Heart left ventricle (tissue), 16 donors: ENCODE measurements at places on chromosomes 6 and 20. TPM values are rescaled to one million over a fixed set of nuclear protein-coding genes. Genes with fewer than 3 reads are reported as not detected.

The TMEM244 gene
- polyA plus RNA-seq: not detected

DNA sequence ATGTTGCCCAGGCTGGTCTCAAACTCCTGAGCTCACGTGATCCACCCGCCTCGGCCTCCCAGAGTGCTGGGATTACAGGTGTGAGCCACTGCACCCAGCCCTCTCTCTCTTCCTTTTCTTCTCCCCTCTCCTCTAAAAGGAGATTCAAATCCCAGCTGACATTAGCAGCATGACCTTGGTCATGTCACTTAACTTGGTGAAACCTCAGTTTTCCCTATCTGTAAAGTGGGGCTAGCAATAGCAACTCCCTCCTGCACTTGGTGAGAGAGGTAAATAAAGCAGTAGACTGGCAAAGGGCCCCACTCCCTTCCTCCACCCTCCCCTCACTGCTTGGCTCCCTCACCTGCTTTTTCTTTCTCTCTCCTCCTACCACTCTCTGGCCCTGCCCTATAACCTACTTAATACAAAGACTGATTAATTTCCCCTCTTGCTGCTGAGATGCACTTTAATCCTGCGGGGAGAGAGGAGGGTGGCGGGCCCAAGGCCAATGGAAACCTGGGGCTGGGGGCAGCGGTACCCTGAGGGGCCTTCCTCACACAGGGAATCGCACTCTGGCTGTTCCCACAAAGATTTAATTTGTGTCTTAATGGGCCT lies 54.2 kb upstream of the ZFAND3 start:
- no peak for DNase-seq

GRCh38 chr20:35434085-35435005 lies 3.7 kb downstream of the GDF5 start:
- peak; percentile 59 for DNase-seq

- DNase-seq: no peak
These were observed 16.3 kb upstream of the SRC start for GRCh38 chr20:37329481-37330165.

DNA sequence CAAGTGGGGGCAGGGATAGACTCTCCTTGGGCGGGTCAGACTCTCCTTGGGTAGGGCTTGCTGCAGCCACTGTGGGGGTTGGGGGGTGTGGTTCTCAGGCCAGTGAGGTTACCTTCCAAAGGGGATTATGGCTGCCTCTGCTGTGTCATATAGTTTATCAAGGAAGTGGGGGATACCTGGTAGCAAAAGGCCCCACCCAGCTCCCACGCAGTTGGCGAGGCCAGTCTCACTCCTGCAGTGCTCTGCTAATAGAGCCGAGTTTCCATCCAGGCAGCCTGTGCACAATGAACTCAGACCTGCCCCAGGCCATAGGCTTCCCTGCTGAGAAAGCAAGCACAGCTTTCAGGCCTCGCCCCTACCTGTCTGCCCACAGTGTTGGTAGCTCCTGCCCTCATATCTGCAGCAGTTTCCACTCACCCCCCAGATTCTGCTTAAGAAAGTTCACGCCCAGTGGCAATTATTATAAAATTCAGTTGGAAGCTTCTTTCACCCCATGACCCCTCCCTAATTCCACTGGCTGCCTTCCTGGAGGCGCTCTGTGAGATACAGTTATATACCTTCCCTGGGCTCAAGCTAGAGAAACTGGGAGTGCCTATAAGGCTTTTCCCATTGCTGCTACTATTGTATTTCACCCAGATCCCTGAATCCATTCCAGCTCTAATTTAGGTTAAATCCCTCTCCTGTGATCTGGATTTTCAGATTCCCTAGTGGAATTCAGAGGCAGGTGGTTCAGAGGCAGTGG lies 56.1 kb downstream of the HDDC2 start:
- no peak for DNase-seq

DNA sequence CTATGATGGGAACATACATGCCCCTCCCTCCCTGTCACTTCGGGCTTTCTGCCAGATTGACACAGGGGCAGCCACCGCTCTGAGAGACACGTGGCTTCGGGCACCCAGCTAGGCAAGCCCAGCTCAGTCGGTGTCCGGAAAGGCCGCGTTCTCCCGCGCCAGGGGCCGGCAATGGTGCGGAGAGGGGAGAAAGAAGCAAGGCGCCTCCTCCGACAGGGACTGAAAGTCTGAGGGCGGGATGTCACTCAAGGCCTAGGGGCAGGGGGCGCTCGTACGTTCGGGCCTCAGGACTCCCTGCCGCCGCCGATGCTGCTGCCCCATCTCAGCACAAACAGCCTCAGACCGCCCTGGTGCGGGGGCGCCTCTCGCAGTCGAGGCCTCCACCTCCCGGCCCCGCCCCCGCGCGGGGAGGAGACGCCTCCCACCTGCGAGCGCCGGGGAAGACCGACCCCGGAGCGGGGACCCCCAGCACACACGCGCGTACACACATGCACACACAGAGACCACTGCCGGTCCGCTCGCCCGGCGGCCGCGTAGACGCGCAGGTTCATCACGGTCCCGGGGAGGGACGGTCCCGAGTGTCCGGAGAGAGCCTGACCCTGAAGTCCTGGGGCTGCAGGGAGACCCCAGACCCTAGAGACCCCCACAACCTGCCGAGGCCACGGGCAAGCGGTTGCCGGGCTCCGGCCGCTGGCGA lies 1.9 kb downstream of the GRM4 start:
- DNase-seq: no peak

GRCh38 chr20:43799150-43799711 lies 72.4 kb upstream of the GTSF1L start:
- DNase-seq: no peak

- no peak for DNase-seq
These were observed 14.0 kb upstream of the GMPR start for GRCh38 chr6:16224409-16224808.

DNA sequence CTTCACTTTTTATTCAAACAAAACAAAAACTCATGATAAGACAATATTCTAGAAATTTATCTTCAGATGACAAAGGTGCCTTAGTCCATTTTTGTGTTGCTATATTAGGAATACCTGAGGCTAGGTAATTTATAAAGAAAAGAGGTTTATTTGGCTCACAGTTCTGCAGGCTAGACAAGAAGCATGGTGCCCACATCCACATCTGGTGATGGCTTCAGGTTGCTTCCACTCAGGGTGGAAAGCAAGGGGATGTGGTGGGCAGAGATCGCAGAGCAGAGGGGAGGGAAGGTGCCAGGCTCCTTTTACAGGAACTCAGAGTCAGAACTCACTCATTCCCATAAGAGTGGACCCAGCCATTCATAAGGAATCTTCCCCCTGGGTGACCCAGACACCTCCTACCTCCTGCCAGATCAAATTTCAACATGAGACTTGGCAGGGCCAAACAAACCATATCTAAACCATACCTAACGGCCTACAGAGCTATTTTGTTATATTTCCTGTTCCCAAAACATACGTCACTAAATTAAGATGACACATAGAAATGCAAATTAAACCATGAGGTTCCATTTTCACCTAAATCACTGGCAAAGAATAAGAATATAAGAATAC lies 26.4 kb downstream of the ABHD12 start:
- no peak for DNase-seq

- no peak for DNase-seq
These were observed 103.9 kb downstream of the OLIG3 start for GRCh38 chr6:137390334-137390733.

The EPHA7 gene
- polyA plus RNA-seq: 1.5 TPM

- DNase-seq: no peak
These were observed 76.1 kb upstream of the TPD52L1 start for GRCh38 chr6:125077453-125077852.

GRCh38 chr6:141421378-141421777 lies 711.3 kb upstream of the GJE1 start:
- no peak for DNase-seq

DNA sequence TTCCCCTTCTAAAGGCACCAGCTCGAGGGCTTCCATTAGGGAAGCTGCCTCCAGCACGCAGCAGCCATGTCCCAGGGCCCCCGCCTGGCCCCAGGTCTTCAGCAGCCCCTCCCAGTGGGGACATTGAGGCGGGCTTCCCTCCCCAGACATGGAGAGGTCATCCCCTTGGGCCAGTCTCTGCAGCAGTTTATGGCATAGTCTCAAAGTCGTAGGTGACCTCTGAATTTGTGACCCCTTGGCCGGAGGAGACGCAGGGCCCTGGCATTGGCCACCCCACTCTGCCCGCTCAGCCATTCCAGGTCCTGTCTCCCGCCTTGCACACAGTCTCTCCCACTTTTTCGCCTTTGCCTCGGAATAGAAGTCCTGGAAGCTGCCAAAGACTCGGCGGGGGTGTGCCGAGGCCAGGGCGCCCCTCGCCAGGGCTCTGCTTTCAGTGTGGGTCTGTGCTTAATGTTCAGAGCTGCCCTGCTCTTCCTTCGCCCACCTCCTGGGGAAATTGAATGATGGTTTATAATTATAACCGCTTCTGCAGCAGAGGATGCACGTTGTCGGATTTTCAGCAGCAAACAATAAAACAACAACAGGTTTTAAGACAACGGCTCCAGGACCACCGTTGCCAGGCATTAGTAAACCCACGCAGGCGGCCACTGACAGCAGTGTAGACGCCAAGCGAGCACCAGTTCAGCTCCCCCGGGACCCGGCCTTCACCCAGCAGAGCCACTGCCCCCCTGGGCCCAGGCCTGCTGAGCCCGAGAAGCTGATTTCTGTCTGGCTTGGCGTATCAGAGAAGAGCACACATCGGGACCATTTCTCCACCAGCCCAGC lies 187.0 kb downstream of the TAF4 start:
- DNase-seq: peak; percentile 47

DNA sequence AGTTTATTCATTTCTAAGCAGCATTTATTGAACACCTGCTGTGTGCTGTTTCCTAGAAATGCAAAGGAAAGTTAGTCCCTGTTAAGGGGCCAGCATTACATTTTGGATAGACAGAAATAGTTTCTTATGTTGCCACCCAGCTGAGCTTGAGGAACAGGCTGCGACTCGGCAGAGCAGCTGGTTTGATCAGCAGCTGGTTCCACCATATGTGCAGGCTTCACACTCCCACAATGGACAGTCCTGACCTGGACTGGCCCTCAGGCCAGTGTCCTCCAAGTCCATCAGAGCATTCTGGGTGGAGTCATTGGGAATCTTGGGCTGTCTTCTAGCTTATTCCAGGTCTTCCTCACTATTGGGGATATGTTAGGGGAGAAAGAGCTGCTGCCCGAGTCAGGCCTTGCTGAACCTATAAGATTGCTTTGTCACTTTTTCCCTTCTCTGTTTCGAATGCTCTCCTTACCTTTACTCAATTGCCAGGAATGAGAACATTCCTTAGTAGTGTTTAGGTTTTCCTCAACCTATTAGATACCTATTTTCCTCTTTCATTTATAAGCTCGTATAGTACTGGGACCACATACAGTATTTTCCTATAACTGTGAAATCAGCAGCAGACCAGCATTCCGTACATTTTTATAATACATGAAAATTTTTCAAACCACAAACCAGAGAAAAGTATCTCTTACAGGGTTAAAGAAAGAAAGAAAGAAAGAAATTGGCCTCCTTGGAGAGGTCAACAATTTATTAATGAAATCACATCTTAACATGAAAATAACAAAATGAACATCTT lies 203.0 kb downstream of the FARS2 start:
- no peak for DNase-seq

The C6orf15 gene
- not detected for polyA plus RNA-seq

- DNase-seq: peak; percentile 36
These were observed 42.6 kb upstream of the ENPP1 start for GRCh38 chr6:131765081-131765803.

GRCh38 chr6:18147160-18147559 lies 7.7 kb downstream of the TPMT start:
- no peak for DNase-seq

The ROS1 gene
- polyA plus RNA-seq: 0.01 TPM

GRCh38 chr6:47749757-47750156 lies 32.1 kb upstream of the OPN5 start:
- no peak for DNase-seq

The HTR1B gene
- polyA plus RNA-seq: not detected

DNA sequence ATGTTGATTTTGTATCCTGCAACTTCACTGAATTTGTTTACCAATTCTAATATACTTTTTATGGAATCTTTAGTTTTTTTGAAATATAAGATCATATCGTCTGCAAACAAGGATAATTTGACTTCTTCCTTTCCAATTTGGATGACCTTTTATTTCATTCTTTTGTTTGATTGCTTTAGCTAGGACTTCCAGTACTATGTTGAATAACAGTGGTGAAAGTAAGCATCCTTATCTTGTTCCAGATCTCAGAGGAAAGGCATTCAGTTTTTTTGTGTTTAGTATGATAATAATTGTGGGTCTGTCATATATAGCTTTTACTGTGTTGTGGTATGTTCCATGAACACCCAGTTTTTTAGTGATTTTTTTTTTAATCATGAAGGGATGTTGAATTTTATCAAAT lies 75.7 kb downstream of the GCLC start:
- no peak for DNase-seq
